NK-92 treated with Interleukin-12 subunit alpha and Interleukin-12 subunit beta, amount 100 ng/mL, for 24 hours (cell line): ENCODE measurements at places on chromosomes 16 and 17.

GRCh38 chr17:77318491-77319210 is 177.9 kb downstream of the SEC14L1 start:
- no peak for DNase-seq

- DNase-seq: peak; percentile 79
Measured at GRCh38 chr16:38941-39892, 14.2 kb downstream of the POLR3K start.

DNA sequence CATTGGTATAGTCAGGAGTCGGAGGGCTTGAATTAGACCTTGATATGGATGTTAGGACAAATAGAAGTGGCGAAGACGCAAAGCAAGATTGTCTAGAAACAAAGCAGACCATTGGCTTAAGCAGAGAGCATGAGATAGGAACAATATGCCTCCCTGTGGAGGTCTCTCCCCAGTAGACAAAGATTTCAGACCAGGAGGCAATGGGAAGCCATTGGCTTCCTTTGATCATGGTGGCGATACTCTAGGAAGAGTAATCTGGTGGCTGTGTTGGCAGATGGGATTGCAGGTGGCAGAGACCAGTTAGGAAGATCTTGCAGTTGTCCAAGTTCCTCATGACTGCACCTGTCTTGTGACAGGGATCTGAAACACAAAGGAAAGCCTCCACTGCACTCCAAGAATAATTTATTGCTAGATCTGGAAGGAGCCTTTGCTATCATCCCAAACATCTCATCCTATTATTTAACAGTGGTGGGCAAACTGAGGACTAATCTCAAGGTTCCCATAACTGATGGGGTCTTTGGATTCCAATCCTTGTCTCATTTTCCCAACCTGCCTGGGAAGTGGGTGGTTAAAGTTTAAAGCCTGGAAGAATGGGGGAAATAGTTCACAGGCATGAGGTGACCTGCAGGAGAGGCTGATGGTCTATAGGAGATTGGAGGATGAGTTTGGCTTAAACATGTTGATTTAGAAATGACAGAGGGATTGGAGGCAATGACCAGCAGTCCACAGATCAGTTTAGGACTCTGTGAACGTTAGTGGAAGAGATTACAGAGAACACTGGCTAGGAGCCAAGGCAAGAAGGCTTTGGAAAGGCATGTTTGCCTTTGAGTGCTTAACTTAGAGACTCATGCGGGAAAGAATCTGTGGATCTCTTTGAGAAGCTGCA is 37.0 kb downstream of the HLF start:
- DNase-seq: no peak

DNA sequence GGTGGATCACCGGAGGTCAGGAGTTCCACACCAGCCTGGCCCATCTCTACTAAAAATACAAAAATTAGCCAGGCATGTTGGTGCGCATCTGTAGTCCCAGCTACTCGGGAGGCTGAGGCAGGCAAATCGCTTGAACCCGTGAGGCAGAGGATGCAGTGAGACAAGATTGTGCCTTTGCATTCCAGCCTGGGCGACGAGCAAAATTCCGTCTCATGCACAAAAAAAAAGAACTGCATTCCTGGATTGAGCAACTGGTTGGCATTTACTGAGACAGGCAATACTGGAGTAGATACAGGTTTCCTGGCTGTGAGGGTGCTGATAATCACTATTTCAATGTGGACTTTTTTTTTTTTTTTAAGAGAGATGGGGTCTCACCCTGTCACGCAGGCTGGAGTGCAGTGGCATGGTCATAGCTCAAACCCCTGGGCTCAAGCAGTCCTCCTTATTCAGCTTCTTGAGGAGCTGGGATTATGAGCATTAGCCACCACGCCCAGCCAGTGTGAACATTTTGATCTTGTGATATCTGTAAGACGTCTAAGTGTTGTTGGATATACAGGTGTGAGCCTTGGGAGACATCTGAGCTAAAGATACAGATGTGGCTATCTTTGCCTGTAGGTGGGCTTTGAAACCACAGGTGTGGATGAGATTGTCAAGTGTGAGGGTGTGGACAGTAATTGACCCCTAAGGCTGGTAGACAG is 5.8 kb downstream of the CYB5D2 start:
- no peak for DNase-seq

DNA sequence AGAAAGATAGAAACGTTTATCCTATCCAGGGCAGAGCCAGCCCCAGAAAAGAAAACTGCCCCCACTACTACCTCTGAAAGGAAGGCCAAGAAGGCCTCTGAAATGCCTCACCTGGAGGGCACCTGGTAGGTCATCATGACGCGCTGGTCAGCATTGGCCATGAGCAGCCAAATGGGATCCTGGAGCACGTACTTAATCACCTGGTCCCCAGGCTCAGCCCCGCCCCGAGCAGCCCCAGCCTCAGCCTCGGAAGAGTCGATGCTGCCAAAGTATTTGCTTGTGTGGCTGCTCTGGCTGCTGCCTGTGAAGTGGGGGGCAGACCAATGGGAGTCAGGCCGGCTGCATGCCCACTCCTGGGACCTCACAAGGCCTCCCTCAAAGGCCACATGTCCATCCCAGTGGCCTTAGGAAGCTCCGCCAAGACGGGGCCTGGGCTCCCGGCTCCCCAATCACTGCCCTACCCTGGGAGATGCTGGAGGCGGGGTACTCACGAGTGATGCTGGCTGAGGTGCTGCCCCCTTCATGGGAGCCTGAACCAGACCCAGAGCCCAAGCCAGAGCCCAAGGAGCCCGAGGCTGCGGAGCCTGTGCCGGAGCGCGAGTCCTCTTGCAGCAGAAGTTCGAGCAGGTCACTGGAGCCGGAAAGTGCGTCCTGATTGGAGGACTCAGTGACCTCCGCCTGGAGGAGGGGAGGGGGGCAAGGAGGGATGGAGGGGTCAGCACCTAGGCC is 9.9 kb downstream of the PER1 start:
- no peak for DNase-seq

DNA sequence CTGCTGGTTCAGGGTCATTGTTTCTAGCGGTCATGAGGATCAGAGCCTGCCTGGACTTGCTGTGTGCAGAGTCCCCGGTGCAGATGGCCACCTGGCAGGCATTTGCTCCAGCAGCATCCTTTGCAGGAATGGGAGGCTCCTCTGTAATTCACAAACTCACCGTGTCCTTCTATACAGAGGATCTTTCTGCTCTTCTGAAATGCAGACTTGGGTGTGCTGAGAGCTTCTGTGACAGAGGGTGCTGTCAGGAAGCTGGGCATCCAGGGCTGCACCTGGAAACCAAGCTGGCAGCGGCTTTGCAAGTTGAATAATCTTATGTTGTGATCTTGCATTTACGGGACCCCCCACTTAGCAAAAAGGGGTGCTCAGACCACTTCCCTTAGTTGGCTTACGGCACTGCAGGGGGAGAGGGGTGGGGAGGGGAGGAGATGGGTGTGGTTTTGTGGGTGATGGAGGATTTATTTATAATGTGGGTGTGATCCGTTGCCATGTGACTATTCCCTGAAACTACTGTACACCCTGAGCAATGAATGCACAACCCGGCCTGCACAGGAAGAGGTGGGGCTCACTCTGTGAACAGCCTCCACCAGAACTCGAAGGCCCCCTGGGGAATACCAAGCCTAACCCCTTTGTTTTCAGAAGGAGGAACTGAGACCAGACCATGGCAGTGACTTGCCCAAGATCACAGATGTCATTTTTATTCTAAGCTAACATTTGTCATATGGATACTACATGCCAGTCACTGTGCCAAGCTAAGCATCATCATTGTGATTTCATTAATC is 178.3 kb downstream of the PRKCB start:
- DNase-seq: peak; percentile 51

GRCh38 chr16:49350265-49351095 is 23.1 kb upstream of the C16orf78 start:
- DNase-seq: no peak

DNA sequence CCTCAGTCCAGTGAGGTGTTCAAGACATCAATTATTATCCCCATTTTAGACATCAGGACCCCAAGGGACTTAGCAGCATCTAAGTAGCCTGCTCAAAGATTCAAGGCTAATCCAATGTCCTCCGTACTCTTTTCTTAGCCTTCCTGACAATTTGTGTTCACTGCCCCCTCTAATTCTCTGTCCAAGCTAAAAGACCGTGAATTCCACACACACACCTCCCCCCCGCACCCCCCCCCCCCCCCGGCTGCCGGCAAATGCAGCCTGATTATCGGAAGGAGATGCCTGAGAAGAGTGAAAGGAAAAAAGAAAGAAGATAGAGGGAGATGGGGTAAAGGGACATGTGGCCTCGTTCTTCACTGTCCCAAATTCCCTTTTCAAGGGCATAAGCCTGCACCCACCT is 58.1 kb upstream of the NLK start:
- DNase-seq: no peak

- no peak for DNase-seq
Measured at GRCh38 chr17:2179615-2180295, 123.8 kb downstream of the SMG6 start.

DNA sequence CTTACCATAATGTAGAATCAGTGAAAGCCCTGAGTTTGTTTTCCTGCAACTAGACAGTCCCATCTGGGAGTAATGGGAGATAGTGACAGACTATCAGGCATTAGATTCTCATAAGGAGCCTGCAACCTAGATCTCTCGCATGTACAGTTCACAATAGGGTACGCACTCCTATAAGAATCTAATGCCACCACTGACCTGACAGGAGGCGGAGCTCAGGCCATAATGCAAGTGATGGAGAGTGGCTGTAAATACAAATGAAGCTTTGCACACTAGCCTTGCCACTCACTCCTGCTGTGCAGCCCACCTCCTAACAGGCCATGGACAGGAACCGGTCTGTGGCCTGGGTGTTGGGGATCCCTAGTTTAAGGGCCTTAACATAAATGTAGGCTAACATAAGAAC is 21.4 kb downstream of the THUMPD1 start:
- no peak for DNase-seq

DNA sequence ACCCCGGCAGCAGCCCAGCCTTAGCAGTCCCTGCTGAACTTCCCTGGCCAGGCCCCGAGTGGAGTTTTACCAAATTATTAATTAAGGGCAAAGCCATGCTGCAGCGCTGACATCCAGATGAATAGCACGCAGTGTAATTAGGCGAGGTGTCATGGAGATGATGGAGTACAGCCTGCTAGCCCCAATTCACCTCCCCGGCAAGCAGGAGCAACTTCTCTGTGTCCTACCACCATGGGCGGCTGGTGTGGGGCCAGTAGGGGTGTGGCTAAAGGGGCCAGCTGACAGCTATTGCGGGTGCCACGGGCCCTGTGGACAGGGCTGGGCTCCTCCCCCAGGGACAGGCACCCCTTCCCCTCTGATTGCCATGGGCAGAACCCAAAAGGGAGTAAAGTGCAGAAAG is 24.5 kb downstream of the ENDOV start:
- no peak for DNase-seq
